ENCODE measurements at places on chromosomes 2 and 18.

- no peak for DNase-seq
Observed at GRCh38 chr2:139142252-139142880, 362.2 kb upstream of the NXPH2 start.

- DNase-seq = no peak
Observed at GRCh38 chr2:179825494-179825893, 35.9 kb downstream of the ZNF385B start.

DNA sequence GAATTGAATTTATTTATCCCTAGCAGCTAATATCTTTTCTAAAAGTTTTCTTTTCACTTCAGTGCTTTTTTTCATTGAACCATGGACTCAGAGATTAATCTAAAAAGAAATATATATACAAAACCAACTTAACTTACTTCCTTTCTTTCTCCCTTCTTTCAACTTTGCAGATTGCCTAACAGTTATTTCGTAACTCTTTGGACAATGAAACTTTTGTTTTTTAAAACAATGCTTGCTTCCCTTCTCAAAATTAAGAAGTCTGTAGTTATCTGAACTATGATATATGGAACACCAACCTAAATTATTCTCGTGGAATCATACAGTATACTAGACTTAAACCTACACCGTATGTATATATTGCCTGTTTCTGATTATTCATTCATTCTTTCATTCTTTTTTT, 62.9 kb downstream of the MIB1 start:
- no peak for DNase-seq

- DNase-seq = no peak
Observed at GRCh38 chr2:131588152-131588873, 60.6 kb downstream of the CCDC74A start.

GRCh38 chr2:54855434-54855833, 132.0 kb downstream of the EML6 start:
- DNase-seq = no peak

DNA sequence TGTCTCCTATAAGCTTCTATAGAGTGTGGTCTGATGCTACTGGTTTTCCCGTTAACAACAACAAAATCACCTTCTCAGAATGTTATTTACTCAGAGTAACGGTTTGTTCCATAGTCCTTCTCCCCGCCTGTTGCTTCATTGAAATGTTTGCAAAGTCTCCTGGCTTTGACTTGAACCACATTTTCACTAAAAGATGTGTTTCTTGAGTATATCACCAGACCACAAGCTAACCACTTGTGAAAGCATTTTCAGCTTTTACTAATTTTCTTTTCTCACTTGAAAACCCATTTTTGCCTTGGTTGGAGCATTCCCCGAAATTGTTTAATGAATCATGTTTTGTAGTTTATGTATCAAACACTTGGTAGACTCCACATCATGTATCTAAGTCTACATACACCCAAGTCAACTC, 121.2 kb downstream of the DPP4 start:
- DNase-seq = no peak

GRCh38 chr2:61141151-61141550, 20.8 kb upstream of the C2orf74 start:
- no peak for DNase-seq

GRCh38 chr2:233363744-233364235, 9.5 kb downstream of the DGKD start:
- DNase-seq = no peak

DNA sequence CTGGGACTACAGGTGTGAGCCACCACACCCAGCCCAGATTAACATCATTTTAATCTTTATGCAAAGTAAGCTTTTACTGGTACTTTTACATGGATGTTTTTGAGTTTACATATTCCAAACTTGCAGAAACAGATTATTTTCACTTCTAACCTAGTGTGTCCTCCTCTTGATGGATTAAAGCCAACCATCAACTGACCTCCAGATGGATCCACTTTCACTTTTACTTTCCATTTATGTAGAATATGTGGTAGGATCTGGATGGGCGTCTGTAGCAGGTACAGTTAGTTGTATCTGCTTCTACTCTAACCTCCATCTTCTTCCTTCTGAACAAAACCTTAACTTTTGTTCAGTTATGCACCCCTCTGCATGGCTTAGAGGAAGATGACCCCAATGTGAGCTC, 264.1 kb downstream of the CDH20 start:
- DNase-seq = no peak

GRCh38 chr2:50752237-50752636, 279.7 kb downstream of the NRXN1 start:
- no peak for DNase-seq

DNA sequence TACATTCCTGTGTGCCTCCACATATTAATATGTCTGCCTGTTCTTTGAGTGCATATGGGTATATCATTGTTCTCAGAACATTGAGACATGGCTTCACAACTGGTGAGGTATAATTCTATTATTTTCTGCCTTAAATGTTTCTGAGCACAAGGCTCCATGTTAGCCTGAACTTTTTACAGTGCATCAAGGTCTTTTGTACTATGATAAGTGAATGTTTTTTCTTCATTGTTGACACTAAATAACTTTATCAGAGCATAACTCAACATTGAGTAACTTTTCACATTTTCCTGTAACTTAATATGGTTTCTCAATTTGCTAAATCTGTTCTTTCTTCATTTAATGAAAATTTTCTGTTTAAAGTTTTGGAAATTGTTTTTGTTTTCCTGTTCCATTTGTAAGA, 262.9 kb downstream of the HNMT start:
- DNase-seq = no peak

DNA sequence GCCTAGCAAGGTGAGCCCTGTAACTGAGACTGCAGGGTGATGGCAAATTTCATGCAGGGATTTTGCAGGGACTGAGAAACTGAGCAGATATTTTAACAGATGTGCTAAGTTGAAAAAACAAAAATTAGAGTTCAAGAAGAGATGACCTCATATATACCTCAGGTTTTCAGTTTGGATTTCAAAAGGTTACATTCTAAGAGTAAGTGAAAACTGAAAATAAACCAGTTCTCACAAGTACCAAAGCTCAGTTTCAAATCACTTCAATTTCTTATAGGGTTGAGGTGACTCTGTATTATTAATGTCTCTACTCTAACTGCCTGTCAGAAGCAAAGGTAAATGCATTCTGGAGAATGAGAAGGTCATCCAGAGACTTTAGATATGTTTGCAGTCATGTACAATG, 237.4 kb upstream of the VRK2 start:
- DNase-seq = no peak

DNA sequence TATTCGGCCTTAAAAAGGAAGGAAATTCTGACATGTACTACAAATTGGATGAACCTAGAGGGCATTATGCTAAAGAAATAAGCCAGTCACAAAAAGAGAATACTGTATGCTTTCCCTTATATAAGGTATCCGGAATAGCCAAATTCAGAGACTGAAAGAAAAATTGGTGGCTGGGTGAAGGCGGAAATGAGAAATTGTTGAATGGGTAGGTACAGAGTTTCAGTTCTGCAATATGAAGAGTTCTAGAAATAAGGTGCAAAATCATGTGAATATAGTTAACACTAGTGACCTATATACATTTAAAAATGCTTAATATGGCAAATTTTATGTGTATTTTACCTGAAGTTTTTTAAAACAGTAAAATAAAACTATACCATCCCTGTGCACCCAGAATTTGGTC, 43.1 kb downstream of the RMP24 start:
- DNase-seq = no peak

Measured in stimulated activated CD4-positive, alpha-beta T cell treated with anti-CD3 and anti-CD28 coated beads, Interleukin-12 subunit alpha, Interleukin-12 subunit beta, amount 100 ng/mL, for 4 hours (primary cell).